Stomach (tissue), 19 donors: ENCODE measurements at places on chromosomes 5 and 9. TPM values are rescaled to one million over a fixed set of nuclear protein-coding genes. Genes with fewer than 3 reads are reported as not detected.

Gene GALNT10
- total RNA-seq = 29.9 TPM

- no peak for DNase-seq
These were observed 155.2 kb downstream of the GAS1 start for GRCh38 chr9:86792136-86792535.

- DNase-seq = no peak
These were observed 56.3 kb downstream of the DAB2IP start for GRCh38 chr9:121707477-121708424.

- no peak for DNase-seq
These were observed 444.6 kb downstream of the ZNF608 start for GRCh38 chr5:124301850-124302249.

DNA sequence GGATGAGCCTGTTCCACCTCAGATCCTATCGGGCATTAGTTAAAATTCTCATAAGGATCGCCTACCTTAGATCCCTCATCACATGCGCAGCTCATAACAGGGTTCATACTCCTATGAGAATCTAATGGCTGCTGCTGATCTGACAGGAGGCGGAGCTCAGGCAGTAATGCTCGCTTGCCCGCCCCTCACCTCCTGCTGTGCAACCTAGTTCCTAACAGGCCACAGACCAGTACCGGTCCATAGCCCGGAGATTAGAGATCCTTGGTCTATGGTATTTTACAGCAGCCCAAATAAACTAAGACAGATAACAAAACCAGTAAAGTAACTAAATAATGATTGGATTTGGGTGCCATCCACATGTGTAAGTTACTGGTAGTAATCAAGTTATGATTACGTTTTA, 17.5 kb downstream of the GOLPH3 start:
- DNase-seq = no peak

GRCh38 chr5:125038477-125038876, 292.0 kb upstream of the ZNF608 start:
- peak; percentile 15 for DNase-seq

- DNase-seq = no peak
These were observed 62.8 kb downstream of the SHOC1 start for GRCh38 chr9:111731928-111732327.

- DNase-seq = no peak
These were observed 90.8 kb upstream of the PRRC1 start for GRCh38 chr5:127426661-127427060.

DNA sequence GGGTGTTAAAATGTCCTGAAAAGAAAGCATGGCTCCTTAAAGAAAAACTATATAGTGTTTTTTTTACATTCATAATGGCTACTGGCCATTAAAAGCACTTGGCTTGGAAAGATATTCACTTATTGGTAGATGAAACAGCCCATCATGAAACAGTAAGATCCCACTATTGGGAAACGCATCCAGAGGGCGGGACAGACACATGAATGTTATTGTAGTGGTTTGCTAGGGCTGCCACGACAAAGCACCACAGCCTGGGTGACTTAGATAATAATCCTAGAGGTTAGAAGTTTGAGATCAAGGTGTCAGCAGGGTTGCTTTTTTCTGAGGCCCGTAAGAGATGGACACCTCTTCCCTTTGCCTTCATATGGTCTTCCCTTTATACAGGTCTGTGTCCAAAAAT, 139.4 kb upstream of the ANKH start:
- no peak for DNase-seq

- DNase-seq = no peak
These were observed 57.9 kb upstream of the BNC2 start for GRCh38 chr9:16928179-16928945.

DNA sequence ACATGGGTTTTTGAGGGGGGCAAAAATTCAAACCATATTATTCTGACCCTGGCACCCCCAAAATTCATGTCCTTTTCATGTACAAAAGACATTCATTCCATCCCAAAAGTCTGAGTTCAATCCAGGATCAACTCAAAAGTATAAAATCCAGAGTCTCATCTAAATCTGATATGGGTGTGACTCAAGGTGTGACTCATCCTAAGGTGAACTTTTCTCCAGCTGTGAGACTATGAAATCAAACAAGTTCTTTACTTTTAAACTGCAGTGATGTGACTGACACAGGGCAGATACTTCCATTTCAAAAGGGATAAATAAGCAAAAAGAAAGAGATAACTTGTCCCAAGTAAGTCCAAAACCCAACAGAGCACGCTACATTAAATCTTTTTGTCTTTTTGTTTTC, 20.6 kb upstream of the CYLC2 start:
- no peak for DNase-seq
